ENCODE measurements at places on chromosomes 3 and 15.

- no peak for DNase-seq
These were observed 497 bp upstream of the CLASP2 start for GRCh38 chr3:33718595-33718907.

DNA sequence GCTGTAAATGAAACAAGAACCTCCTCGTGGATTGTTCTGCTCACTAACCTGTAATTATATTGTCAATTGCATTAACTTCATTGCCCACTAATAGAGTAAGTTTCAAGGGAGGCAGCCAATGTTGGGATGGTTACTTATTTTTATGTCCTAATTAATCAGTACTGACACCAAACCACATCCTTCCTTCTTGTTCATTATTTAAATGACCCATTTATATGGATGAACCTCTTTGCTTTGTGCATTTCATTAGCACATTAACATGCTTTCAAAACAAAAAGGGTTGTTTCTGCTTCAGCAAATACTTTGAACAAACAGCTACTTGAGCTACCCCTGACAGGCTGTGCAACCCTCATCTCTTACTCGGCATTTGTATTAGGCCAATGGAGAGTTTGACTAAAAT lies 374.2 kb downstream of the MECOM start:
- no peak for DNase-seq

- DNase-seq: no peak
These were observed 52.9 kb upstream of the RNU6-1 start for GRCh38 chr15:67892559-67893377.

GRCh38 chr15:82828075-82828474 lies 18.6 kb downstream of the WHAMM start:
- no peak for DNase-seq

DNA sequence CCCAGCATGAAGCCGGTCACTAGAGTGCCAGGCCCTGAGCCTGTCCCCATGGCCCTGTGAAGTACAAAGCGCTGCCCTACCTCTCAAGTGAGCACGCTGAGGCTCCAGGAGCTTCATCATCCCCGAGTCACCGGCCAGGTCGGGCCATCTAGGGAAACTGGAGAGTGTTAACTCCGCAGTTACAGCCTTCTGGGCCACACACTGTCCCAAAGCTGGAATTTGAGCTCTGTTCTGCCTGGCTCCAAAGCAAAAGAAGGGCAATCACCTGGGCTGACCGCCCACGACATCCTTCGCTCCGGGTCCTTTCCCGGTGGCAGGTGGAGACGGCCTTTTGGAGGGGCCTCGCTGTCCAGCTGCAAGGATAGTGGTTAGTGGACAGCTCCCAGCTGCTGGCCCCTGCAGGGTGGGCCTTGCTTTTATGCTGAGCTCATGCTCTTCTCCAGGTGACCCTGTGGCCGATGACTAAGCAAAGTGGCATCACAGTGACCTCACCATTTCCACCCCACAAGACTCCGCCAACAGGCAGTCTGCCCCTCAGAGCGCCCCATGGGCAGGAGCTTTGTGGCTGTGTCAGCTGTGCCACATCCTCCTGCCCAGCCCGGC lies 3.5 kb upstream of the MUC4 start:
- DNase-seq: no peak

Data from GM18507 (cell line).